ENCODE measurements at places on chromosomes 4 and X.

- DNase-seq = no peak
Observed at GRCh38 chr4:5887361-5888221, 5.3 kb downstream of the CRMP1 start.

DNA sequence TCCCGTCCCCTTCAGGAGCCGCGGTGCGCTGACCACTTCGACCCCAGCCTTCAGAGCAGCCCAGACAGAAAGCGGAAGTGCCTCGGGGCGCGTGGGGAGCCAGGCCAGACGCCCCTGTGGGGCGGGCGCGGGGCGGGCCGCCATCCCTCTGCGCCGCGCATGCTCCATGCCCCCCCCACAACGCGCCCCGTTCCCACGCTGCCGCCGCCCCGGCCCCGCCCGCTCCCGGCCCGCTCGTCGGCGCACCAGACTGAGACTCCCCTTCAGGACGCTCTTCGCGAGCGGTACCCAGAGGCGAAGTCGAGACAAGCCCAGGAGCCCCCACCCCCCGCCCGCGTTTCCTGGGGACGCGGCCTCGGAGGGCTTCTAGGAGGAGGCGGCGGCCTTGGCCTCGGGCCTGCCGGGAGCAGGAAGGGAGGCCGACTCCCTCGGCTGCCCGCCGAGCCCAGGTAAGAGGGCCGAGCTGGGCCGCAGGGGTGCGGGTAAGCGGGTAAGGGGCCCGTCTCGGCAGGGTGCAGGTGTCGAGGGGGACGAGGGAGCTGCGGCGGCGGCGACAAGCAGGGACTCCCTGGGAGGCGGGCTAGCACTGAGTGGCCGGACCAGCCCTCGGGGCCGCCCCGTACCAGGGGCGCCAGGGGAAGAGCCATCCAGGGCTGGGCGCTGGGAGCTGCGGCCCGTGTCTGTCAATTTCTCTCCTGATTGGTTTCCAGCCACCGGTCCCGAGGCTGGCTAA lies at the start of gene ZFP92:
Gene ZFP92 (plus strand): TSS at position 218 of the 733 bp plus-strand sequence. CDS start 6,851 bp downstream, outside the sequence.
- DNase-seq = peak; percentile 43

GRCh38 chr4:6228158-6229067 lies 28.1 kb upstream of the JAKMIP1 start:
- no peak for DNase-seq

DNA sequence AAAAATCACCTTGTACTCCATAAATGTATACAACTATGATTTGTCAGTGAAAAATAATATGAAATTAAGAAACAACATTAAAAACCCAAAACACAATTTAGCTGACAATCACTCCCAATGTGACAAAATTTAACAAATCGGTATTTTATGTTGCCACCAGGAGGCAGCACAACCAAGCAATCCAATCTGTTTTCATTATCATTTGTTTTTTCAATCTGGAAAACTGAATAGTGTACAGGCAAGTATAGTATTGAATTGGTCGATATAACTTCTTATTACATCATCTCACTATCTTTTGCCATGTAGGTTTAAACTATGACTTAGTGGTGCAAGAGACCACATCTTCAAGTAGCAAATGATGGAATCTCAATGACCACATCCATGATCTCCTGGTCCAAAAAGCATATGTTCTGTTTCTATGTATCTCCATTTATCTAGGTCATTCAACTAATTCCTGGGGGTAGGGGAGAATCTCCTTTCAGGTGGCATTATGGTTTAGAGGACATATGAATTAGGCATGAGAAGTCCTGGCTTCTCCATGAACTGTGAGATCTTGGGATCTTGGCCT lies 112.9 kb upstream of the AGA start:
- no peak for DNase-seq

- DNase-seq = no peak
Observed at GRCh38 chrX:13764281-13764680, 29.7 kb downstream of the OFD1 start.

- no peak for DNase-seq
Observed at GRCh38 chr4:176123710-176124407, 58.2 kb downstream of the WDR17 start.

- DNase-seq = no peak
Observed at GRCh38 chrX:150828785-150829184, 69.7 kb downstream of the CD99L2 start.

- DNase-seq = no peak
Observed at GRCh38 chrX:38558686-38559085, 2.7 kb upstream of the TSPAN7 start.

- DNase-seq = no peak
Observed at GRCh38 chr4:84298023-84298718, 200.9 kb downstream of the NKX6-1 start.

DNA sequence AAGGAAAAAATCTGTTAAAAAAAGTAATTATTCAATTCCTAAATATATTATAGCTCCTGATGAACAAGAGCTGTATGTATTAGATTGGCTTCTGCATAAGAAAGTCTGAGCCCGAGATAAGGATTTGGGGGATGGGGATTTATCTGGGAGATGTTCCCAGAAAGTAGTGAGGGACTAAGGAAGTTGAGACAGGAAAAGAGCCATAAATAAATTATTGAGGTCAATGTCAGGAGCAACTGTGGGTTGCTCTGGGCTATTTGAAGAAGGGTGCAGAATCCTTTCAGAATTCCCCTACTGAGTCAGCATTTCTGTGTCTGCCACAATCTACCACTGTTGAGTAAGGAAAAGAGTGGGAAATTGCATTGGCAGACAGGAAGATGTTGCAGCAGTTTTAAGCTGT lies 3.1 kb upstream of the TDO2 start:
- no peak for DNase-seq

- no peak for DNase-seq
Observed at GRCh38 chr4:38367642-38368174, 296.3 kb upstream of the KLF3 start.

GRCh38 chrX:70476934-70477733 lies 32.5 kb downstream of the DLG3 start:
- no peak for DNase-seq

GRCh38 chrX:54484666-54485065 lies 11.4 kb downstream of the FGD1 start:
- DNase-seq = no peak

- no peak for DNase-seq
Observed at GRCh38 chrX:36961590-36961989, 46.6 kb upstream of the FAM47C start.

DNA sequence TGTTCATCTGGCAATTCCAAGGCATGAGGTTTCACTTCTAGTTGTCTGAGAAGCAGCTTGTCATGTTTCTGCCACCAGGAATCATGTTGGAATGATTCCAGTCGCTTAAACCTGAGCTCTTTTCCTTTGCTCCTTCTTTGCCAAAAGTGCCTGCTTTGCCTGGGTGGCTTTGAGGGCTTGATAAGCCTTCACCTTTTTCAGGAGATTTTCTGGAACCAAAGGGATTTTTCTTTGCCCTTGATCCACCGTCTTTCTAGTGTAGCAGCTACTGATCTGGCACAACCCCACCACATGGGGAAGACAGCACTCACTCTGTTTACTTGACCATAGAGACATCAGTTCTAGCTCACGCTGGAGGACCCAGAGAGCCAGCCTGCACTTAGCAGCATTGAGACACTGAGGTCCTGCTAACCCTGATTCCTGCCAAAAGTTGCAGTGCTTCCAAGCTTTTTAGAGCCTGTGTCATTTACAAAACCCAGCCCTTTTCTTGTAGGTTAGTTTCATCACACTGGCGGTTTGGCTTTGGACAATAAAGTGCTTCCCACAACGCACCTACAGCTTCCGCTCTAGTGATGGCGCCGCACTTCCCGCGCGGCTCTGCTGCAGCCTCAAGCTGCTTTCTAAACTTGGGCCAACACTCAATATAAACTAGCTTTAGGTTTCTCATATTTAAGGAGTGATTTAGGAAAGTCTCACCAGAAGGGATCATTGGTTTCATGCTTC lies 7.3 kb upstream of the CCNI start:
- DNase-seq = no peak

DNA sequence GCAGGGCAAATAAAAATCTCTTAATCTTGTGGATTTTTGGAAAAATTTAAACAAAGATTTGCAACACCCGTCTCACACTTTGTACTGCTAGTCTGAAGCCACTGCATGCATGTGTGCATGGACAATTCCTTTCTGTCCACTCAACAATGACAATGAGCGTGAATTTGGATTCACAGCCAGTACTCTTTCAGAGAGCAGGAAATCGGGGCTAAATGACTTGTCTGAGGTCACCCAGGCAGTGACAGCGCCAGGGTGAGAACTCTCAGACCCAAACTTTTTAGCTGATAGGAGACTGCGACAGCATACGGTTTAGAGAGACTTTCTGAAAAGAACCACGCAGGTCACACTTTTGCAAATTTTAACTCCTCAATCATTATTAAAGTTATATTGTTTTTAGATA lies 90.9 kb downstream of the ZNF827 start:
- DNase-seq = no peak

DNA sequence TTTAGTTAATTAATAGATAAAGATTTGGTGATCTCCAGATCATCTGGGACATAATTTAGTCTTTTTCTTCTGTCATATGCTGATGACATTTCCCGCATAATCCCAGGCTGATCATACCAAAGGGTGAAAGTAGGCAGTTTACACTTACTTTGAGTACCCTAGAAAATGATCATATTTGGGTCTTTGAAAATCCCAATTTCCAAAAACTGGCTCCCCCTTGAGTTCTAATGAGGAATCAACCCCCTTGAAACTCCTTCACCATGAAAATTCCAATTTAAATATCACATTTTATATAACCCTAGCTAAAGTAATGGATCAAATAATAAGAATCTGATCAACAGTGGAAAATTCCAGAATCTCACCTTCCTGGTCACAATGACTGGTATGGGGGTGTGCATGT lies 223.4 kb downstream of the NAF1 start:
- no peak for DNase-seq

GRCh38 chrX:54817220-54817820 lies 9.8 kb downstream of the MAGED2 start:
- no peak for DNase-seq

DNA sequence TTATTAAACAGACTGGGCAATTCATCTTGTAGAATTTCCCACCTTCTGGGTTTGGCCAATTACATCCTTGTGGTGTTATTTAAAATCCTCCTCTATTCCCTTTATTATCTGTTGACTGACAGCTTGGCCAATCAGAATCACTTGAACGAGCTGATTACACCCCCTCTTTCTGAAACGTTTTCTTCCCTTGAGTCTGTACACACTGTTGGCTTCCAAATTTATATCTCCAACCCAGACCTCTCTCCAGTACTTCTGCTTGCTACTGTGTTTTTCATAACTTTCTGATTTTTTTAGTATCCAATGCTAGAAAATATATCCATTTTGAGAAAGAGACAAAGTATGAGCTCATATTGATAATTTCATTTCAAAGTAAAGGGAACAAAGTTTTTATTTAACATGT lies 14.8 kb downstream of the CD38 start:
- no peak for DNase-seq

GRCh38 chr4:56627985-56628384 lies 53.1 kb downstream of the HOPX start:
- no peak for DNase-seq

DNA sequence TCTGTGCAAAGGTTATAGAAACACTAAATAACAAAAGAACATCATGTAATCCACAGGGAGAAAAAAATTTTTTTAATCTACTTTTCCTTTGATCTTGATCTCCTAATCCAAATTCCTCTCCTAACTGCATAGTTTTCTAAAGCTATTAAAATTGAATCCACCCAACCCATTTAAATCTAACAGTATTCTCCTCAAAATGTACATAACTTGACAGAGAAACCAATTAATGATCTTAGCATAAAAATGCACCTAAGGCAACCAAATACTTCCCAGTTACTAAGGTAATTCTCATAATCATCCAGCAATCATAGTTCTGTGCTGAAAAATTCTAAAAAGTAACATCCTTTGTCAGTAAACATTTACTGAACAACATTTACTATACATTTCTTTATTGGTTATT lies 60.7 kb downstream of the PRDM5 start:
- DNase-seq = no peak

GRCh38 chrX:19629541-19629940 lies 114.2 kb upstream of the MAP3K15 start:
- no peak for DNase-seq

DNA sequence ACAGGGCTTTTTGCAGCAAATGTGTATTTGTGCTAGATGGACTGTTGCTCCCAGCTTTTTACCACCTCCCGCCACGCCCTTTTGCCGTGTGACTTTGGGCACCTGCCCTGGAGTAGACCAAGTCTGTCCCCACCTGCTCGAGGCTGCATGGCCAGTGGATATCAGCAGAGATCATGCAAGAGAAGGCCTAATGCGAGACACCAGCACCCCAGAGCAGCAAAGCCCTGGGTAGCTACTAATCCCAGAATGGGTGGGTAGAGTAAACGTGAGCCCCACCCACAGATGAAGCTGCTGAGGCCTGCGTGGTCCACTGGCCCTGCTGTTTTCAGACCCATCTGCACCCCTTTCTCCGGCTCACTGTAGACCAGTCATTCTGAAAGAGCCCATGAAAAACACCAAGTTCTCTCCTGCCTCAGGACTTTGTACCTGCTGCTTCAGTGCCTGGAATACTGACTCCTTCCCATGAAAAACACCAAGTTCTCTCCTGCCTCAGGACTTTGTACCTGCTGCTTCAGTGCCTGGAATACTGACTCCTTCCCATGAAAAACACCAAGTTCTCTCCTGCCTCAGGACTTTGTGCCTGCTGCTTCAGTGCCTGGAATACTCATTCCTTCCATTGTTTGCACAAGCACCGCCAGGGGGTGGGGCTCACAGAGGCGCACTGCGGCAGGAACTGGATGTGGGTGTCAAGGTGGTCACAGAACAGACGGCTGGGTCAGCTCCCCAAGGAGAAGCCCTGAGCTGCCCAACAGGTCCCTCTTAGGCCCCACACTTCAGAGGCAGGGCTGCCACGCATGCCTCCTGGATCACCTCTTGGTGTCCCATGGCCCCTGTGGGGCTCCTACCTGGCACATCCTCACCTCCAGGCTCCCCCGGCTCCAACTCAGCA lies 5.1 kb upstream of the TNIP2 start:
- no peak for DNase-seq

- DNase-seq = no peak
Observed at GRCh38 chr4:176291748-176292147, 22.7 kb upstream of the ASB5 start.

GRCh38 chr4:48739560-48740019 lies 40.5 kb downstream of the FRYL start:
- no peak for DNase-seq

DNA sequence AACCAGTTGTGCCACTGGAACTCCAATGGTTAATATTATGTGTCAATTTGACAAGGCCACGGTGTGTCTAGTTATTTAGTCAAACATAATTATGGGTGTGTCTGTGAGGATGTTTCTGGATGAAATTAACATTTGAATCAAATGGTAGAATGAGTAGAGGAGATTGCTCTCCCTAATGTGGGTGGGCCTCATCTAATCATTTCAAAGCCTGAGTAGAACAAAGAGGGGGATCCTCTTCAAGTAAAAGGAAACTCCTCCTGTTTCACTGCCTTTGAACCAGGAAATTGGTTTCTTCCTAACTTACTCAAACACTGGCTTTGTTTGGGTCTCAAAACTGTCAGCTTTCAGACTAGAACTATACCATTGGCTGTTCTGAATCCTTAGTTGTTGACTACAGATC lies 1692.1 kb downstream of the PCDH19 start:
- no peak for DNase-seq

GRCh38 chr4:128658214-128658631 lies 151.3 kb upstream of the JADE1 start:
- no peak for DNase-seq
